ENCODE measurements at places on chromosomes 13 and 19. TPM values are rescaled to one million over a fixed set of nuclear protein-coding genes. Genes with fewer than 3 reads are reported as not detected.

WDR88 gene
- total RNA-seq = not detected

OR7A5 gene
- total RNA-seq = 0.79 TPM

- DNase-seq = no peak
Observed at GRCh38 chr19:45074744-45075300, 1.5 kb downstream of the ZNF296 start.

- DNase-seq = no peak
Observed at GRCh38 chr19:937259-937694, 11.4 kb downstream of the ARID3A start.

- DNase-seq = no peak
Observed at GRCh38 chr13:73778242-73778864, 355.9 kb downstream of the KLF12 start.

DNA sequence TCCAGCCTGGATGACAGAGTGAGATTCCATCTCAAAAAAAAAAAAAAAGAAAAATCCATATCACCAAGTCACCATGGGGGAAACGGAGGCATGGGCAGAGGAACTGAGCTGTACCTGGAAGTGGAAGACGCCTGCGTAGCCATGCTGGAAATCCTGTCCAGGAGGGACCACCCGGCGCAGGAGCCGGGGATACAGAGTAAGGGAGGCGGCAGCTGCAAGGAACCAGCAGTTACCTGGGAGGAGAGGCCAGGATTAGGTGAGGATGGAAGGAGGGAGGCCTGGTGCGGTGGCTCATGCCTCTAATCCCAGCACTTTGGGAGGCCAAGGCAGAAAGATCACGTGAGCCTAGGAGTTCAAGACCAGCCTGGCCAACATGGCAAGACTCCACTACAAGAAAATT is 2.0 kb downstream of the CAPN12 start:
- no peak for DNase-seq

DNA sequence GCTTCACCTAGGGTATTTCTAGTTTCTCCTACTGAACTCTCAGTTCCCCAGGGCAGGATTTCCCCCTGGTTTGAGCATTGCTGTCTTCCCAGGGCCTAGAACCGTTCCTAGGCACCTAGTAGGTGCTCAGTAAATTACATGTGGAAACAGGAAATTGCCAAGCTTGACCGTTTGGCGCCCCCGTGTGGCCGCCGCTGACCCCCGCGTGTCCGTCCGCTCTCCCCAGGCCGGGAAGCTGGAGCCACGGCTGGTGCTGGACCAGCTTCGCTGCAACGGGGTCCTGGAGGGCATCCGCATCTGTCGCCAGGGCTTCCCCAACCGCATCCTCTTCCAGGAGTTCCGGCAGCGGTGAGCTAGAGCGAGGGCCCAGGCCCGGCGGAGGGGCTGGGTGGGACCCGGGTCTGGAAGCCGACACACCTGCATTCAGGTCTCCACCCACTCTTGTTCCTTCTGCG is 55.5 kb downstream of the MYH14 start:
- DNase-seq = peak; percentile 25
